ENCODE measurements at places on chromosomes 2 and 18.

- DNase-seq, result no peak
Measured at GRCh38 chr2:30704309-30705020, 102.8 kb downstream of the CAPN13 start.

DNA sequence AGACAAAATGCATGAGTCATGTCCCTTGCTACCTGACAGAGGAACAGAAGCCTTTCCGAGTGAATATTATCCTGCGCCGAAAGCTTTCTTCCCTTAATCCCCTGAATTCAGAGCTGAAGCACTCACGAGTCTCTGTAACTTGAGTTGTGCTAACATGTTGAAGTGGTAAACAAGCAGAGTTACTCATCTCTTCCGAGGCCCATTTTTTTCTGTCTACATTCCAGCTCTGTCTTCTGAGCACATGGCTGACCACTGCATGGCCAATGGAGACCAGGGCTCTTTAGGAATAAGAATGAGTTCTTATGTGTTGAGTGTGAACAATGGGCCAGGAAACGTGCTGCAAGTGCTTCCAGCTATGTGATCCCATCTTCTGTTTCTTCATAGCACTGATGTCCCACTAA lies 73.1 kb upstream of the PID1 start:
- DNase-seq, result no peak

DNA sequence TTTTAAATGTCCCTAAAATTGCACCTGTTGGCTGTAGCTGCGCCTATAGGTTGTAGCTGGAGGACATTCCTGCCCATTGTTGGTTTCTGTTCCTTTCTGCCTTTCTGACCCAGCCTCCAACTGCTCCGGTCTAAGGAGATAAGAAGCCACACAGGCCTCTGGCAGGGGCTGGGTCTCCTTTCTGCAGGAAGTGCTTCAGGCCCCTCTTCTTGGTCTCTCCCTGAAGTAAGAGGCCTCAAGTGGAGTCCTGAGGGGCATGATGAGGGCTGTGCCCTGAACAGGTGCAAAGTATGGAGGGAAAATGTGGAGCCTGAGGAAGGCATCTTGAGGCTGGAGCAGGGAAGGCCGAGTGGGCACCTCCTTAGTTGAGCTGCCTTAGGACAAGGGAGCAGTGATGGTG lies 10.4 kb upstream of the SFTPB start:
- no peak for DNase-seq

- DNase-seq, result no peak
Measured at GRCh38 chr2:200254773-200255172, 51.7 kb upstream of the SPATS2L start.

DNA sequence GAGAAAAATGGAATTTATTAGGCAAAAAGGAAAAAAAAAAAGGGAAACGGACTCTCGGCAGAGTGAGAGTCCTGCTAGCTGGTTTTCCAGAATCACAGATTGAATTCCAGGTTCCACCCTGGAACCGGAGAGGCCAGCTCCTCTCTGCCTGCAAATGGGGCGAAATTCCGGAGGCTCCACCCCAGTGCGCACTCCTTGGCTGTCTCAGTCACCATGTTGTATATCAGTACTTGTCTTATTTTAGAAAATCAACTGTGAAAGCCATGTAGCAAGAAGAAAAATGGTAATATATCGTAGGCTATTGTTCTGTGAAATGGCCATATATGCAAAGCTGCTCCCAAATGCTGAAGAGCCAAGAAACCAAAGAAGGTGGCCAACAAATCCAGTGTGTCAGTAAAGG lies 49.4 kb downstream of the CYBRD1 start:
- no peak for DNase-seq

- DNase-seq, result no peak
Measured at GRCh38 chr2:72674982-72675915, 150.6 kb downstream of the EXOC6B start.

DNA sequence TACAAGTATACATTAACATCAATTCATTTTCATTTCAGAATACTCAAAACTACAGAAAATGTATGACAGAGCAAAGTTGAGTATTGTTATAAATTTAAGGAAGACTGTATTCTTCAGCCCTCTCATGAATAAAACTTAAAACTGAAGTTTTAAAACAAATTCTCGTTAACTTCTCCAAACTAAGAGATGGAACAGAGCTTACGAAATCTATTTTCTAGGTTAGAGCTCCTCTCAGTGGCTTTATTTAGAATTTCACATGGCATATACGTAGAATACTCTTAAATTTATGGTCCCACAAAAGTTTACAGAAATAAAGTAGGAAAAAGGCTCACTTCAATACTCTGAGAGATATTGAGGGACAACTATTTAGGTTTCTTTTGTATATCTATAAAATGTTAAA lies 612.1 kb downstream of the KCNJ3 start:
- no peak for DNase-seq

GRCh38 chr18:48418539-48419276 lies 9.5 kb upstream of the ZBTB7C start:
- no peak for DNase-seq

- DNase-seq, result peak; percentile 63
Measured at GRCh38 chr18:12306752-12307700, 1.0 kb upstream of the TUBB6 start.

GRCh38 chr2:211512806-211513205 lies 956.4 kb downstream of the CPS1 start:
- DNase-seq, result no peak

DNA sequence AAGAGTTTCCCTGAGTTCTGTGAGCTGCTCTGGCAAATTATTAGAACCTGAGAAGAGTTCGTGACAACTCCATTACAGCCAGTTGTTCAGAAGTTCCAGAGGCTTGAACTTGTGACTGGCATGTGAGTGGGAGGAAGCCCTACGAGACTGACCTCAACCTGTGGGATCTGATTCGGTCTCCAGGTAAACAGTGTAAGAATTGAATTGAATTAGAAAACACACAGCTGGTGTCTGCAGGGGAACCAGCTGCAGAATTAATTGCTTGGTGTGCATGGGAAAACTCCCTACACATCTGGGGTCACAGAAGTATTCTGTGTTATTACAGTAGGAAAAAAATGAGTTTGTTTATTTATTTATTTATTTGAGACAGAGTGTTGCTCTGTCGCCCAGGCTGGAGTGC lies 14.0 kb upstream of the ITSN2 start:
- no peak for DNase-seq

GRCh38 chr2:224882291-224883171 lies 159.7 kb downstream of the DOCK10 start:
- no peak for DNase-seq

- no peak for DNase-seq
Measured at GRCh38 chr2:64052463-64053241, 33.4 kb upstream of the VPS54 start.

DNA sequence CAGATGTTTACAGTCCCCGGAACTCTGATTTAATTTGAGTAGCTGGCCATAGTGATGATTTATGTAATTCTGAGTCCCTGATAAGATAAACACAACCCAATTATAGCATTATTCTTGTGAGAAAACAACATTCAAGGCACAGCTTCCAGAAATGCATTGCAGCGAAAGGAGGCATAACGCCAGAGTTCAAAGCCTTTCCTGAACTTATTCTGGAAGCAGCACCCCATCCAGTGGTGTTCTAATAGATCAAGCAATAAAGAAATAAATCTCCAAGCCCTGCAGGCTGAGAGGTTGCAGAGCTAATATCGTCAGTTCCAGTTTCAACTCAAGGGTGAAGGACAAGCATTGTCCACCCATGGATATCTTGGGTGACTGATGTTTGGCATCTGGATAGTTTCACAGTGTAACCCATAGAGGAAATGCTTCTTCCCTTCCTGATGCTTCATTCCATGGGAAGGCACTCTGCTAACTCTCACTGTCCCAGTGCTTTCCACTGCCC lies 18.8 kb downstream of the CDH2 start:
- no peak for DNase-seq

GRCh38 chr2:75608684-75609333 lies 37.8 kb upstream of the MRPL19 start:
- peak; percentile 95 for DNase-seq

DNA sequence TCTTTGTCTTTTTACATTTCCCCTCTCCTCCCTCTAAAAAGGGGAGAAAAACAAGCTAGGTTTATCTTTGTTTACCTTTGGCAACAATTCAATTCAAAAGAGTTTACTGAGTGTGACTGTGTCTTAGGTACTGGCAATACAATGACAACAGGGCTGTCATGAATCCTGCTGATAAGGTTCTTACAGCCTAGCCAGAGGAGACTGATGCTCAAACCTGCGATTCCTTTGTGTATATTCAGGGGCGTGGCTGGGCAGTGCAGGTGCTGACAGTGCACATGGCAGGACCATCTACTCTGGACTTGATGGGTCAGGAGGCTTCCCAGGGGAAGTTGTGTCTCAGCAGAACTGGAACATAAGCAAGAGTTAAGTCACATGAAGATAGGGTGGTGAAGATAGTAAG lies 23.2 kb upstream of the TTN start:
- no peak for DNase-seq

Measured in ELF-1 (cell line).